ENCODE measurements at places on chromosomes 3 and 15. TPM values are rescaled to one million over a fixed set of nuclear protein-coding genes. Genes with fewer than 3 reads are reported as not detected.

Gene CCDC191
- total RNA-seq, result 5.7 TPM

Gene GABRR3
- total RNA-seq, result not detected

Gene CLSTN2
- not detected for total RNA-seq

DNA sequence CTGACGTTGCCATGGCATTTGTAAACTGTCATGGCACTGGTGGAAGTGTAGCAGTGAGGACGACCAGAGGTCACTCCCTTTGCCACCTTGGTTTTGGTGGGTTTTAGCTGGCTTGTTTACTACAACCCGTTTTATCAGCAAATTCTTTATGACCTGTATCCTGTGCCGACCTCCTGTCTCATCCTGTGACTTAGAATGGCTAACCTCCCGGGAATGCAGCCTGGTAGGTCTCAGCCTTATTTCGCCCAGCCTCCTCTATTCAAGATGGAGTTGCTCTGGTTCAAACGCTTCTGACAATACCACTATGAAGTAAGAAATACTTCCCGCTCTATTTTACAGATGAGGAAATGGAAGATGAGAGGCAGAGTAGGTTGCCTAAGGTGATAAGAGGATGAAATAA, 16.6 kb downstream of the PAQR9 start:
- H3K4me3 ChIP-seq, result no peak overlapping the region
- H3K36me3 ChIP-seq, result no peaks in the 10 kb centered on the region
- no peak overlapping the region for H3K27ac ChIP-seq
- DNase-seq, result no peak
- no peaks in the 10 kb centered on the region for H3K27me3 ChIP-seq

DNA sequence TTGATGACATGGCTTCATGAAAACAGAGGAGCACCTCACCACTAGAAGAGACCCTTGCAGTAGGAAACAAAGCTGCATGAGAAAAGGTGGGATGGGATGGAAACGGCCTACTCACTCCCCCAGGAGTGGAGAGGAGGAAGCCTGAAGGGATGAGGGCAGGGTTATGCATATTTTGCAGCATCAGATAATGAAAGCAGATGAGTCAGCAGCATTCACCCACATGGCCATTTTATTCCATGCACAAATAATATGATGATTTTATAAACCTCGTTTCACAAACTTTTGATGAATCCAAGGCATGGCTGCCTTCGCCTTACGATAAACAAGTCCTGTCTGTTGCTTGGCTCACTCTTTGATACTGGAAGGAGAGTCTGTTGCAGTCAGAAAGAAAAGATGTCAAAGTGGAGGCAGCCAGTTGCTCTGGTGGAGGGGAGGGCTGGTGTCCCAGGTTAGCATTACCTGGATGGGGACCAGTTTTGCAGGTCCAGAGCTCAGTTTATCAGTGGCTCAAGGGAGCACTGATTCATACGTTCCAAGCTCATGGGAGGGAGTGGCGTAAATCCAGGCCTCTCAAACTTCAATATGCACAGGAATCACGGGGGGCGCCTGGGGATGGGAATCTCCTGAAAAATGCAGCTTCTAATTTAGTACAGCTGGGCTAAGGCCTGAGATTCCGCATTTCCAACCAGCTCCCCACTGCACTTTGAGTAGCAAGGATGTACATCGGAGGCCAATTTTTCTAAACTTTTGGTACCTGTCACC, 9.2 kb upstream of the EHD4 start:
- H3K36me3 ChIP-seq, result no peaks in the 10 kb centered on the region
- no peak for DNase-seq
- H3K4me1 ChIP-seq, result no peaks in the 10 kb centered on the region
- H3K27ac ChIP-seq, result no peak overlapping the region
- no peaks in the 10 kb centered on the region for H3K27me3 ChIP-seq

GRCh38 chr3:140850210-140850955, 91.3 kb upstream of the SLC25A36 start:
- H3K4me3 ChIP-seq, result no peak overlapping the region
- H3K27ac ChIP-seq, result no peak overlapping the region
- no peaks in the 10 kb centered on the region for H3K36me3 ChIP-seq
- no peaks in the 10 kb centered on the region for H3K4me1 ChIP-seq
- no peak for DNase-seq

DNA sequence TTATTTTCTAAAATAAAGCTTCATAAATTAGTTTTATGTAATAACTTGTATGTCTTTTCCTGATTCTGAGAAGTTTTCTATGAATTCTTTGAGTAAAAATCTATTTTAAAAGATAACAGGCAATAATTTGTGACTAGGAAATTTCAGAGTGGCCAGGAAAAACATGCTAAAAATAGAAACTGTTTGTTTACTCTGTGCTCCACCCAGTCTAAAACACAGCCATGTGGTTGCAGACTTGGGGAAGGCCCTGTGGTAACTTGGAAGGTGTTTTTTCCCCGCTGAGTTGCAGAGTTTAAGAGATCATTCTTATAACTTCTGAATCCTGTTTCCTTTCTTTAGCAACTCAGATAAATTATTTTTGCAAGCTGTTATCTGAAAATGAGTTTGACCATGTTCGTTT, 21.9 kb downstream of the PLCL2 start:
- peak; percentile 60 for DNase-seq
- no peak overlapping the region for H3K27ac ChIP-seq
- H3K4me3 ChIP-seq, result no peak overlapping the region
- peaks cover 93% of the 10 kb centered on the region for H3K4me1 ChIP-seq

DNA sequence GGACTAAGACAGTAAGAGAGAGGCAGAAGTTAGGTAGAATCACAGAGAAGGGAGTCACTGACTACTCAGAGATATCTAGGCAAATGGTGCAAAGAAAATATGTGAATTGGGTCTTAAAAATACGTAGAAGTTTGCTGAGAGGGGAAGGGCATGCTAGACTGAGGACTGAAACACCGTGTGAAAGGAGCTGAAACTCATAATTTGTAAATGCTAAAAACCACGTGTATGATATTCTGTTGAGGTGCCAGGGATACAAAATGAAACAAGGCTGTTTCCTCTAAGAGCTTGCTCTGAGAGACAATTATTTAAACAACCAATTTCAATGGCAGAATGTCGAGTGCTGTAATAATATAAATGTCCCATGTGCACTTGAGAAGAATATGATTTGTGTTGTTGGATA, 47.2 kb downstream of the NCK1 start:
- peaks cover 84% of the 10 kb centered on the region for H3K4me1 ChIP-seq
- H3K27ac ChIP-seq, result peak overlapping the region; percentile 2
- no peaks in the 10 kb centered on the region for H3K27me3 ChIP-seq
- H3K36me3 ChIP-seq, result no peaks in the 10 kb centered on the region
- DNase-seq, result no peak

- no peak overlapping the region for H3K4me3 ChIP-seq
- H3K27ac ChIP-seq, result no peak overlapping the region
- no peaks in the 10 kb centered on the region for H3K36me3 ChIP-seq
- H3K27me3 ChIP-seq, result no peaks in the 10 kb centered on the region
- no peaks in the 10 kb centered on the region for H3K4me1 ChIP-seq
- no peak for DNase-seq
Observed at GRCh38 chr3:21694506-21694905, 56.5 kb downstream of the ZNF385D start.

DNA sequence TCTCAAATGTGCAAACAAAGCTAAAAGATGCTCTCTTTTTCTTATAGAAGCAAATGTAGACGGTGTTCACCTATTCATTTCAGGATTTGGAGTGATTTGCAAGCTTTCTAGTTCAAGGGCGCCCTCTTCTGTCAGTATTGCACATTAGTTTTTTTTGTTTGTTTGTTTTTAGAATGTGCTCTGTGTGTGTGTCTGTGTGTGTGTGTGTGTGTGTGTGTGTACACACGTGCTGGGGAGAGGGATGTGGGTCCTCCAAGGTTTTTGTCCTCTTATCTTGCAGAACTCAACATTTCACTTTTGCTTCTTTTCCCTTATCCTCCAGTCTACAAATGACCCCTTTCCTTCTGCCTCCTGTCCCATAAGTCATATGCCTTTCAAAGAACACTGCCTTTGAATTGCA, 23.5 kb downstream of the DNAH1 start:
- no peak overlapping the region for H3K4me3 ChIP-seq
- no peak overlapping the region for H3K27ac ChIP-seq
- peak; percentile 78 for DNase-seq
- peaks cover 9% of the 10 kb centered on the region for H3K36me3 ChIP-seq
- no peaks in the 10 kb centered on the region for H3K27me3 ChIP-seq

DNA sequence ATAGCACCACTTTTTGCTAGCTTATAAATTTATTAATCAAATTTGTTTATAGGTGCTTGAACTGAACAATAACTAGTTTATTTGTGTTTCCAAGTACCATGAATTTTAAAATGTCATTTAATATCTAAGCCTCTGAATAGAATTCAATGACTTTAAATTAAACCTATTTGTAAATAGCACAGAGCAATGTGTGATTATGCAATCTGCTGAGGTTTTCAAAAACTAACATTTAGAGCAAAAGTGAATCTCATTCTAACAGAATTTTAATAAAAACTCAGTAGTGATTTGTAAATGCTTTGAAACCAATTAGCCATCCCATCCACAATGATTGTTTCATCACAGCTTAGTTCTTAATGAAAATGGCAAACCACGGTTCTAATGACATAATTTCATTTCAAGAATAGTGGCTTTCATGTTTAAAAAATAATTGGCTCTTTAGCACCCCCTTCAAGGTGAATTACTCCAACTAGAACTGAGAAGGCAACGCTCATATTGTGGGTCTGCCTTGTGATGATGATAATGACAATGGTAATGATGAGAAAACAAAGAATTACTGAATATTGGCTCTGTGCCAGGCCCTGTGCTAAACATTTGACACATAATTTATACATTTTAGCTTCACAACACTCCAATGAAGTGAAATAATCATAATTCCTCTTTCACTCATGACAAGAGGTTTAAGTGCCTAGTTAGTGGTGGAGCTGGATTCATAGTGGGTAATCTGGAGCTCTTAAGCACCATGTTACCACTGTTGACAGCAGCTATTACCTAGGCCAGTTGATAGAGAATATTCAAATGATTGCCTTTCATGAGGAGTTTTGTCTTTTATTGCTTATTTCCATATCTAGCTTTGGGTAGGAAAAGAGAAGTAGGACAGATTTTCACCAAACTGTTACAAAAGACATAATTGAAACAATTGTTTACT, 145.7 kb downstream of the RBMS3 start:
- H3K27me3 ChIP-seq, result no peaks in the 10 kb centered on the region
- no peaks in the 10 kb centered on the region for H3K36me3 ChIP-seq
- H3K27ac ChIP-seq, result no peak overlapping the region
- H3K4me3 ChIP-seq, result no peak overlapping the region
- no peak for DNase-seq

- no peaks in the 10 kb centered on the region for H3K27me3 ChIP-seq
- no peak overlapping the region for H3K4me3 ChIP-seq
- no peak overlapping the region for H3K27ac ChIP-seq
- H3K36me3 ChIP-seq, result no peaks in the 10 kb centered on the region
- no peak for DNase-seq
Observed at GRCh38 chr3:23874359-23875112, 42.3 kb downstream of the NKIRAS1 start.

GRCh38 chr3:62942764-62943163, 67.5 kb upstream of the CADPS start:
- H3K36me3 ChIP-seq, result no peaks in the 10 kb centered on the region
- no peak overlapping the region for H3K27ac ChIP-seq
- no peak overlapping the region for H3K4me3 ChIP-seq
- no peaks in the 10 kb centered on the region for H3K4me1 ChIP-seq
- no peaks in the 10 kb centered on the region for H3K27me3 ChIP-seq

DNA sequence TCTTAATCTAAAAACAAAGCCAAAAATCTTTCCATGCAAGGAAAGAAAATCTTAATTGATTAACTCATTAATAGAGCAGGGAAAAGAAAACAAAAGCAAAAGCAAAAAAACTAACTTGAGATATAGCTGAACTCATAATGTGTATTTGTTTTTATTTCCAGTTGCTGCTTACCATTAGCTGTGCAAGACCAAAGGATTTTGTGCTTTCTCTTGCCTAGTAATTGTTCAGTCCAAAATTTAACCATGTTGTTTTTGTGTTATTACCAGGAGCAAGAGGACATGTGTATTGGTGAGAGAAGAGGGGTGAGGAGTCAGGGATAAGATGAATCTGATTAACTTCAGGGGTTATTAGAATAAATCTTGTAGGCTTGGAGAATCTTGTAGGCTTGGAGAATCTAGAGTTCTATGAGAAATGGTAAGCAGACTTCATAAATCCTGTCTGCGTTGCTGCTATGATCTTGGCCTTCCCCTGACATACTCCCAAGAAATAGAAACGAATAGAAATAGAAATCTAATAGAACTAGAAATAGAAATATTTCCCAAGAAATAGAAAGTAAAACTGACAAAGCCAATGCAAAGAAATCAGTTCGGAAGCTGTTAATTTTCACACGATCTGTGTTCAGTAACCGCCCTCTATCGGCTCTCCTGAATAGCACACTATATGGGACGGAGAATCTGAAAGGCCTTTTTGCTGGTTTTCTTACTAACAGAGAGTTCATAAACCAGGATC, 72.6 kb upstream of the TNFSF10 start:
- peak overlapping the region; percentile 54 for H3K27ac ChIP-seq
- H3K36me3 ChIP-seq, result no peaks in the 10 kb centered on the region
- H3K4me3 ChIP-seq, result no peak overlapping the region
- peak; percentile 67 for DNase-seq
- H3K27me3 ChIP-seq, result no peaks in the 10 kb centered on the region
- peaks cover 48% of the 10 kb centered on the region for H3K4me1 ChIP-seq

DNA sequence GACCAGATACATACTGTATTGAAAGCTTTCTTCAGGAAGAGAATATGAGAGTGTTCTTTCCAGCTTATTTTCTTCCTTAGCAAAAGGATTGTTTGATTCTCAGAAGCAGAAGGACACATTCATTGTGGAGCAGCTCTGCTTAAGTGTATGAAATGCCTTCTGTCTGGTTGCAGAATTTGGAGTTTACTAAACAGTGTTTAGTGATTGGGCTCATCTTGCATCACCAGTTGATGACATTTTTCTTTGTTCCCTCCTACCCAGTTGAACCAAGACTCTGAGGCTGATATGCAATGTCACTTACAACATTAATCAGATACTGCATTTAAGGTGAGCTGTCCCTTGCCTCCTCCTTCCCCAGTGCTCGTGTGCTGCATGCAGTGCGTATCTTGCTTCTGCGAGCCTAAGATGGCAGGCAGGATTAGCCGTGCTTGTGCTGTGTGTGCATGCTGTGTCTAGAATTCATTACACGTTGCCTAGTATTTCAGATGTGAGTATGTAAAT, 18.4 kb downstream of the ZBTB38 start:
- H3K4me1 ChIP-seq, result peaks cover 15% of the 10 kb centered on the region
- H3K36me3 ChIP-seq, result no peaks in the 10 kb centered on the region
- DNase-seq, result no peak
- H3K27ac ChIP-seq, result peak overlapping the region; percentile 33
- H3K4me3 ChIP-seq, result no peak overlapping the region
- H3K27me3 ChIP-seq, result no peaks in the 10 kb centered on the region

GRCh38 chr15:38374556-38374955, 79.4 kb upstream of the FAM98B start:
- H3K4me1 ChIP-seq, result no peaks in the 10 kb centered on the region
- H3K27me3 ChIP-seq, result no peaks in the 10 kb centered on the region
- H3K4me3 ChIP-seq, result no peak overlapping the region
- H3K36me3 ChIP-seq, result no peaks in the 10 kb centered on the region
- no peak overlapping the region for H3K27ac ChIP-seq

DNA sequence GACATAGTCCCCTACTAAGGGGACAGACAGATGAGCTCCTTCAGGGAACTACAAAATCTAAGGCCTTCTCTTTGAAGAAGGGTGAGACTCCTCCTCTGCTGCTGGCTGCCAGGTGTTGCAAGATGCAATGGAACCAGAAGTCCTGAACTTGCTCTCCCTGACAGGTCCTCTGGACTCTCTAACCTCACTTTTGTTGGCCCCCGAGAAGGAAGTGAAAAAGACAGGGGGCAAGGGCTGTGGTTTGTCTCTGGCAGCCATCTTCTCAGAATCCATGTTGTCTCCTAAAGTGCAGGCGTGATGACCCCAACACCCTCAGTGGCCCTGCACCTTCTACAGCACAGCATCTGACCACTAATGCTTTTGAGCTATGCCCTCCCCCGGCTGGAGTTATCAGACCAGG, 292.5 kb downstream of the CHST2 start:
- no peaks in the 10 kb centered on the region for H3K27me3 ChIP-seq
- no peak overlapping the region for H3K4me3 ChIP-seq
- no peak overlapping the region for H3K27ac ChIP-seq
- H3K36me3 ChIP-seq, result no peaks in the 10 kb centered on the region
- no peaks in the 10 kb centered on the region for H3K4me1 ChIP-seq
